ENCODE measurements at places on chromosomes 4 and X.

- no peak for DNase-seq
Observed at GRCh38 chr4:30930276-30930675, 210.1 kb downstream of the PCDH7 start.

DNA sequence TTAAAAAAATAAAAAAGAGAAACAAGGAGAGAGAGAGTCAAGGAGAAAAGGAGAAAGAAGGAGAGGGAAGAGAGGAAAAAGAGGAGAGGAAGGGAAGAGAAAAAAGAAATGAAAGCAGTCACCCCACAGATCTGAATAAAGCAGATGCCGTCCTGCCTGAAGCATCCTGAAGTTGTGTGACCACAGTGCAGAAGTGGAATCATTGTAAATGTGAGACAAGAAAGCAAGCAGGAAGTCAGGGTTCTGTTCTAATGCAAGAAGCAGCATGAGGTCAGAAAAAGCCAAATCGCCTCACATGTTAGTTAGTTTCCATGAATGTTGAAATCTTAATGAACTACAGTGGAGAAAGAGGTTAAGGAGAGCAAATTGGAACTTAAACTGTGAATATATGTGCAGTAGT is 692.5 kb downstream of the CENPC start:
- DNase-seq, result no peak

- DNase-seq, result no peak
Observed at GRCh38 chr4:62619971-62620370, 1419.8 kb downstream of the ADGRL3 start.

DNA sequence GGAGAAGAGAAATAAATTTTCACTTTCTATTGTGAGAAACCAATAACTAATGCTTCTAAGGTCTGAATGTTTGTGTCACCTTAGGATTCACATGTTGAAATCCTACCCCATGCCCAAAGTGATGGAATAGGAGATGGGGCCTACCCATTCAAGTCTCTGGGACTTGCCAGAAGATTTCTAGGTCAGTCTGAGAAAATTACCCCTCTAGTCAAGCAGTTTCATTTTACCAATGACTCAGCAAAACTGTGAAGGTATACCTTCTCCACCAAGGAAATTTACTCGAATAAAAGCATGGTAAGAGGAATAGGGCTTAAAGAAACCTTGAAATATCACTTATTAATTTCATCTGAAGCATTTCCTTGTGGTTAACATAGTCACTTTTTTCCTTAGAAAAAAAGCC is 23.5 kb upstream of the PAPSS1 start:
- no peak for DNase-seq
